ENCODE measurements at places on chromosomes 2 and 18.
A peak's percentile ranks its signal among the peaks of the same experiment; 100 is the strongest.

DNA sequence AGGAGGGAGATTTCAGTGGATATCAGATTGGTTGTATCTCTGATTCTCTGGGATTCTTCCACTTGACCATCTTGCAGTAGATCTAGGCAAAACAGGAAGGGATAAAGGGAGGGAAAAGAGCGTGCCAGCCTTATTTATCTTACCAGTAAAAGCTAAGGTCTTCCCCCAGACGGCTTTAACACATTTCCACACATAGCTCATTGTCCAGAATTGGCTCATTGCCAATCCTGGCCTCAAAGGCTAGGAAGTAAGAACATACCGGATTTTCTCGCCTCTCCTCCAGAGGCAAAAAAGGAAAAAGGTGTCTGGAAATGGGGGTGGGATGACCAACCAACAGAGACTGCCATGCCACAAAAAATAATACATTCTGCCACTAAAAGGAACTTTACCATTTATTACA lies 411.6 kb upstream of the NRP2 start:
- no peak for DNase-seq

DNA sequence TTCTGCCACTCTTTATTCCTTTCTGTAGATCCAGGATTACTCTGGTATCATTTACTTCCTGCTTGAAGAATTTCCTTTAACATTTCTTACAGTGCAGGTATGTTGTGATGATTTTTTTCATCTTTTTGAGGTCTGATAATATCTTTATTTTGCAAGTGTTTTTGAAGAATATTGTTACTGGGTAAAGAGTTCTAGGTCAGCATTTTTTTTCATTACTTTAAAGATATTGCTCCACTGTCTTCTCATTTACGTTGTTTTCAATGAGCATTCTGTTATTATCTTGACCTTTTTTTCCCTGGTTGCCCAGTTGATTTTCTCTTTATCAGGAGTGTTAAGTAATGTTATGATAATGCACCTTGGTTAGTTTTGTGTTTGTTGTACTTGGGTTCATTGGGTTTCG lies 31.7 kb upstream of the TMEM247 start:
- DNase-seq: no peak

DNA sequence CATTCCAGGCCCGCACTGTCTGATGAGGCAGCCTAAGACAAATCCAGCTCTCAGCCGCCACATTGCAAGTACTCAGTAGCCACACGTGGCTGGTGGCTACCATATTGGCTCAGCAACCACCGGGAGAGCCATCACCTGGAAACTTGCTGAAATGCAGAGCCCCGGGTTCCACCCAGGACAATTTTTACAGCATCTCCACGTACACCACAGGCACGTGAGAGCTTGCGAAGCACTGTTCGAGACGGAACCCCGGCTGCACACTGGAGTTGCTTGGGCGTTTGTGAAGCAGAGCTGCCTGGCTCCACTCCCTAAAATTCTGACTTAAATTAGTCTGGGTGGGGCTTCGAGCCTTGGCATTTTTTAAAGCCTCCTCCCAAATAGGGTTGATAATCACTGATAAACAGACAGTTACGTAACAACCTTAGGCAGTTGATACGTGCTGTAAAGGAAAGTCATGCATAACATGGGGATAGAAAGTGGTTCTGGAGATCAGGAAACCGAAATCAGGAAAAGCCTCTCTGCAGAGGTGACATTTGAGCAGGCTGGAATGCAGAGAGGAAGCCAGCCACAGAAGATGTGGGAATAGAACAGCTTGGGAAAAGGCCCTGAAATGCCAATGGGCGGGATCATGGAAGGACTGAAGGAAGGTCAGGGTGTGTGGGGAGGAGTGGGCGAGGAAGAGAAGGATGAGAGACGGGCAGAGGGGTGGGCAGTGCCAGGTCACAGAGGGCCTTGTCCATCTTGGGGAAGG lies 6.2 kb downstream of the ASAP2 start:
- DNase-seq: no peak

GRCh38 chr2:106138543-106139237 lies 55.4 kb downstream of the UXS1 start:
- peak; percentile 31 for DNase-seq

GRCh38 chr2:79272616-79273015 lies 113.1 kb upstream of the REG3A start:
- DNase-seq: no peak

- DNase-seq: no peak
Measured at GRCh38 chr2:74755386-74755785, 78.5 kb upstream of the HK2 start.

DNA sequence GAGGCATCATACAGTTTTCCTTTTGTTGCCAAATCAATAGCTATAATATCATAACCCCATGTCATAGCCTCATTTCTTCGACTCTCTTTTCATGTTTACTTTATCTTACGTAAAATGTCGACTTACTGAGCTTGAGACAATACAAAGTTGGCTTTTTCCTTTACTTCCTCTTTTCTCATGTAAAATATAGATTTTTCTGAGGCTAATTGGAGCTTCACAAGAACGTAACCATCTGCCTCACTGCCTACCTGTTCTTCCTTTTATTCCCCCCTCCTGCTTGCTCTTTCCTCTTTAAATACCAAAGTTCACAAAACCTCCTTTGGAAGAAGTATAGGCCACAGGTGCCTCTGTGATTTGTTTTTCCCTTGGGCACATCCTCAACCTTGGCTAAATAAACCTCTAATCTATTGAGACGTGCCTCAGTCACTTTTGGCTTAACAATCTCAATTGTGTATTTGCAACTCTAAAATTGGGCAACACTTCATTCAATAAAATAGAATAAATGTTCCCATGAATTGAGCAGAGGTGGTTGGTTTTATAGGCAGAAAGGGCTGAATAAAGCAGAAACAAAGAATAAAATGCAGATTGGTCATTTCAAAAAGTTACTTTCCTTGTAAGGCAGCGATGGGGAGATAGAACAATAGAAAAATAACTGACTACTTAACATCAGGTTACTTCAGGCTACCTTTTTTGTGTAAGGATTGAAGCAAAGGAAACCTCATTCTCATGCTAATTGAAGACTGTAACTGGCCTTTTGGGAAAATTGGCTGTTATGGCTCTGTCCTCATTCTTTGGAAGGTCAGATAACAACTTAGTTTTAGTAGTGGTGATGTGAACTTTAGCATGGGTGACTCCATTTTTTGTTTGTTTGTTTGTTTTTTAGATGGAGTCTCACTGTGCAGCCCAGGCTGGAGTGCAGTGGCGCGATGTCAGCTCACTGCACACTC lies 21.3 kb downstream of the COMMD1 start:
- DNase-seq: no peak

- no peak for DNase-seq
Measured at GRCh38 chr2:8230466-8230865, 451.4 kb upstream of the ID2 start.

- no peak for DNase-seq
Measured at GRCh38 chr2:32386739-32387138, 29.9 kb downstream of the BIRC6 start.

- DNase-seq: no peak
Measured at GRCh38 chr2:207317378-207317984, 151.7 kb upstream of the KLF7 start.

- DNase-seq: no peak
Measured at GRCh38 chr2:109522063-109522374, 91.7 kb downstream of the SEPTIN10 start.

DNA sequence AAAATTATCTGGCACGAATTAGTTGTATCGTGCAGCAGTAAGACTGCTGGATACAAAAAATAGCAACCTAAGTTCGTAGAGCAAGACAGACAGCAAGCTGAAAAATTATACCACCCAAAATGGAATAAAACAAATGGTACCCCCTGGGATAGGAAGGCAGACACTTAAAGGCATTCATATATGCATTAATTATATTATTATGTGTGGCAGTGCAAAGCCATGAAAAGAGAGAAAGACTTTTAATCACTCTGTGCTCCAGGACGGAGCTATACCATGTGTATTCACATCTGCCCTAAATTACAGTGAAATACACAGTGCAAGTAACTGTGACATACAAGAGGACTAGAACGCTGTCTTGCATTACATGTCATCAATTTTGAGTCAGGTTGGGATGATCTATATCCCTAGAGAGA lies 235.9 kb downstream of the GULP1 start:
- DNase-seq: no peak

GRCh38 chr2:8159966-8160603 lies 521.8 kb upstream of the ID2 start:
- no peak for DNase-seq

- no peak for DNase-seq
Measured at GRCh38 chr18:64017870-64018269, 48.0 kb downstream of the SERPINB8 start.

GRCh38 chr2:197759013-197759412 lies 26.1 kb downstream of the BOLL start:
- DNase-seq: no peak

DNA sequence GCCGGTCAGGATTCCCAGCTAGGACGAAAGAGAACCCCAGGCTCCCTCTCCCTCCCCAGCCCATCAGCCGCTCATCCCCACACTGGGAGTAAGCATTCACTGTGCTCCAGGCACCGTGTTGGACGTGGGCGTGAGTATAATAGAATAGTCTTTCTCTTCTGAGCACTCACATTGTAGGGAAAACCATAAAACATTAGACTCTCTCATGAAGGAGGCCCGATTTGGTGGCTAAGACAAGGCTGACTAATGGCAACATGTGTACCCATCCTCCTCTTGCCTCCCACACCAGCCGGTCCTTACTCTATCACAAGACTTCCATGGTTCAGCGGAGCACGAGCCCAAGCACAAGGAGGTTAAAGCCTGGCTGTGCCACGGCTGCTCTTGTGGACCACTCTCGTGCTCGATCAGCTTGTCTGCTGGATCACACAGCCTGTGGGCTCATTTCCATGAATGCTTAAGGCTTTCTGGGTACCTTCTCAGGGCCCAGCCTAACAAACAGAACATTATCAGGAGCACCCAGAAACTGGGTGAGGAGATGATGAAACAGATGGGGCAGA lies 540.9 kb upstream of the RAB6C start:
- DNase-seq: no peak

- DNase-seq: no peak
Measured at GRCh38 chr2:167749016-167749415, 498.4 kb downstream of the STK39 start.

DNA sequence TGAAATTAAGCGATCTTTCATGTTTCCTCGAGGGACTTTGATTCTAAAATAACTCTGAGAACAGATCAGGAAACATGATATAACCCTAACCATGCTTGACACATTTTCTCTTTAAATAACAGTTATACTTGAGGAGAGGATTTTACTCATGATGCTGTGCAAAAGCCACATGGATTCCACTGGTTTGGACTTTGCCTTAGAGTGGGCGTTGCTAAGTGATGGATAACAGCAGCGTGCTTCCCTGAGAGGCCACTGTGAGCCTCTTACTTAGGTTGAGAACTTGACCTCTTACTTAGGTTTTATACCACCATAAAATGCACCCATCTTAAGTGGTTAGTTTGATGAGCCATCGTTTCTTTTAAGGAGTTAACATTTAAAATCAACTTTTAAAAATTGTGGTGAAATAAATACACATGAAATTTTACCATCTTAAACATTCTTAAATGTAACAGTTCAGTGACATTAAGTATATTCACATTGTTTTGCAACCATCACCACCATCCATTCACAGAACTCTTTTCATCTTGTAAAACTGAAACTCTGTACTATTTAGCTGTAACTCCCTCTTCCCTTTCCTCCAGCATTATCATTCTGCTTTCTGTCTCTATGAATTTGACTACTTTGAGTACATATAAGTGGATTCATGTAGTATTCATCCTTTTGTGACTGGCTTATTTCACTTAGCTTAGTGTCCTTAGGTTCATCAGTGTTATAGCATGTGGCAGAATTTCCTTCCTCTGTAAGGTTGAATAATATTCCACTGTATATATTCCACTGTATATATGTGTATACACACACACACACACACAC lies 22.6 kb downstream of the ANXA4 start:
- DNase-seq: no peak

- DNase-seq: no peak
Measured at GRCh38 chr18:49744376-49745008, 68.8 kb downstream of the ACAA2 start.

DNA sequence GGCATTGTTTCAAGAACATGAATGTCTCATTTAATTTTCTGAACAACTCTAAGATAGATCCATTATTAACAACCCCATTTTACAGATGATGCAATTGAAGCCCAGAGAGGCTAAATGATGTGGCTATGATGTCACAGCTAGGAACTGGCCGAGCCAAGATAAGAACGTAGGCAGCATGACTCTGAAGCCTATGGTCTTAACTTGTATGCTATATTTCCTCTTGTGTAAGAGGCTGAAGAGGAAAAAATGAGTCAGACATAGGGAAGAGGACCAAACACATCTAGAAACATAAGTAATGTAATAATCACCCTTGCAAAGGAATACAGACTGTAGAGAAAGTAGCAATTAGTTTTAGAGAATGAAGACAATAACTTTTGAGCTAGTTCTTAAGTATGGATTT lies 416.8 kb downstream of the FIGN start:
- no peak for DNase-seq

DNA sequence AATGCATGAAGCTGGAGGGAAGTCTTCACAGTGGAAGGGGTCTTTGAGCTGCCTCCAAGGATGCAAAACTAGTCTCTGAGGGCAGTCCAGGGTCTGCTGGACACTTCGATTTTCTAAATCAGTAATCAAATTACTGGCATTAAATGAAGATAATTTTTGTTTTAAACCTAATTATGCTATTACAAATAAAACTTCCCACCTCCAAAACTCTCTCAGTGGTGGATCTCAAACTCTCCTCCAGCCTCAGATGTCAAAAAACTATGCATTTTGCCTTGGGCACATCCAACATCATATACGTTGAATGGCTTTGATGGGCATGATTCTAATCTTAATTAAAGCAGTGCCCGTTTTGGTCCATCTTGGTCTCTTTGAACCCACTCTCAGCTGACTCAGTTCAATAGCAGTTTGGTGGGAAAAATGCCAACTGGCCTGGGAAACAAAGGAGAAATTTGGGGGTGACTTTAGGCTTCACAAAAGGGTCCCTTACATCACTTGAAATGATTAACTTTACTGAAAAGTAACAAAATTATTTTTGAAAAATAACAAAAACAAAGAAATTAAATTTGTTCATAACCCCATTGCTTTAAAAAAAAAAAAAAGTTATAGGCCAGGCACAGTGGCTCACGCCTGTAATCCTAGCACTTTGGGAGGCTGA lies 5.9 kb upstream of the MYCN start:
- no peak for DNase-seq

GRCh38 chr2:155872396-155872795 lies 460.1 kb downstream of the NR4A2 start:
- no peak for DNase-seq

- DNase-seq: no peak
Measured at GRCh38 chr18:31162825-31163435, at the start of gene DSC1. Gene DSC1, minus strand, starts transcription at chr18:31162856. Its CDS starts 262 bp downstream, at chr18:31162594.

- DNase-seq: no peak
Measured at GRCh38 chr2:39706312-39706711, 40.6 kb downstream of the TMEM178A start.

DNA sequence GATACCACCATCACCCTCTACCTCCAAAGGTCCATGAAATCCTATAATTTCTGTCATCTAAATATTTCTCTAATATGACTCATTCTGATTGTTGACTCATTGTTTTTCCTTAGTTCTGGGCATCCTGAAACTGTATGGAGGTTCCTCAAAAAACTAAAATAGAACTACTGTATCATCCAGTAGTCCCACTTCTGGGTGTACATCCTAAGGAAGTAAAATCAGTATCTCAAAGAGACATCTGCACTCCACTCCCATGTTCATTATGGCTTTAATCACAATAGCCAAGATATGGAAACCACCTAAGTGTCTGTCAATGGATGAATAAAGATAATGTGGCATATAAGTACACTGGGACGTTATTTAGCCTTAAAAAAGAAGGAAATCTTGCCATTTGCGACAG lies 125.8 kb upstream of the MYO3B start:
- DNase-seq: no peak

Data from heart right ventricle (tissue), 16 donors.